ENCODE measurements at places on chromosomes 1 and 21.

- no peak for DNase-seq
Measured at GRCh38 chr1:205827623-205828022, 14.6 kb upstream of the SLC41A1 start.

DNA sequence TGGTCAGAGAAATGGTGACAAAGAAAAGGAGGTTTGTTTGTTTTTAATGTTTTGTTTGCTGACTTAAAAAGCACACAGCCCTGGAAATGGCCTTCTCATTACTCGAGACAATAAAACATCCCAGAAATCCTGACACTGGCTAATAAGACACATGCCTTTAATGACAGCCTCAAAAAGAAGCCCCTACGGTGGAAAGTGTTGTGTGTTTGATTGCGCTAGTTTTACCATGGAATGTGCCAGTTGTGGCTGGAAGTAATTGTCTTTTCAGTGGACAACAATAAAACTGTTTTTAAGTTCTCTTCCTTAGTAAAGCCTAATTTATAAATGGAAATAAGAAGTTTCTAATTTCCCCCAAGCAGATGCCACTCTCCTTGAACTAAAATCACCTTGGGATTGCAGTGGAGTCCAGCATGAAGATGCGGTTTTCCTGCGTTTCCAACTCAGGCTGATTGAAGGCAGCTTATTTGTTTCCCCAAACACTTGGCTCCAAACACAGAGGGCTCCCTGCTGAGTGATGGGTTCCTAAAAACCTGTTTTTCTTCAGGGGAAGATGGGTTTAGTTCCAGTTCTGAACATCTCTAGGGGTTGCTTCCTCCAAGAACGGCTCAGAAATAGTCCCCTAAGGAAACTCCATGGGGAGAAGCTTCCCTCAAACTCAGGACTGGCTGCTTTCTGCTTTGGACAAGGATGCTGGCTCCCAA is 54.3 kb downstream of the CD247 start:
- DNase-seq = no peak

DNA sequence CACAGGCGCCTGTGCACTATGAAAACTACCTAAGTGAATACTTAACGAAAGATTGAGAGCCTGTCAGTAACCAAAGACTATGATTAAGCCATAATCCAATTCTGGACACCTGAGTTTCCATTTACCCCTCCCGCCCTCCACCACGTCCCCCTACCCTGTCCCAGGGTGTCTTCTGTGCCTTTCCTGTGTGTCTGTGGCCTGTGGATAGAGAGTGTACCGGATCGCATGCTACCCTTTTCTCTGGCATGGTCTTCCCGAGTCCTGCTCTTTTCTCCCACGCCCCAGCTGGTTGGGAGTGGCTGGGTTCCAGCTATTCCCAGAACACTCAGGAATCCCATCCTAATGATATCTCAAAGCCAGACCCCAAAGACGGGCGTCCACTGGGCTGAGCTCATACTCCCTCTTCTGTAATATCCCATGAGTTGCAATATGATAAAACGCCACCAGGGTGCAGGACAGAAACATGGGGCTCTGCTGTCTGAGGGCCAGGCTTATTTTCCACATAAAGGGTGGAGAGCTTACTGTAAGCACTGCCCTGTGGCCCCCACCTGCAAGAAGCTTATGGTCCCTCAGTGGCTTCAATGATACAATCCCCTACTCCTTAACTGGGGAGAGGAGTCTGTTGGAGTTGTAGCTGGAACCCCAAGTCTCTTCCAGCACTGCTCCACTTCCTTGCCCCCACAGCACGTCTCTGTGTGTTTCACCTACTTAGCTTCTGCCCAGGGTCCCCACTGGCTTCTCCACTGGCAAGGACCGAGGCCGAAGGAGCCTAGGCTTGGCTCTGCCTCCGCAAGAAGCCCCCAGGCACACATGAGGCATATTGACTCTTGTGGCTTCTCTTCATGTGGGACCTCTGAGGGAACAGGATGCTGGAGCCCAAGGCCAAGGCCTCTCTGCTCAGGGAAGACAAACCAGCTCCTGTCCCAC is 17.6 kb upstream of the ALX3 start:
- DNase-seq = peak; percentile 37

GRCh38 chr1:228095938-228096337 is 7.2 kb downstream of the C1orf35 start:
- no peak for DNase-seq

- no peak for DNase-seq
Measured at GRCh38 chr1:34874296-34874952, 14.9 kb upstream of the SMIM12 start.

DNA sequence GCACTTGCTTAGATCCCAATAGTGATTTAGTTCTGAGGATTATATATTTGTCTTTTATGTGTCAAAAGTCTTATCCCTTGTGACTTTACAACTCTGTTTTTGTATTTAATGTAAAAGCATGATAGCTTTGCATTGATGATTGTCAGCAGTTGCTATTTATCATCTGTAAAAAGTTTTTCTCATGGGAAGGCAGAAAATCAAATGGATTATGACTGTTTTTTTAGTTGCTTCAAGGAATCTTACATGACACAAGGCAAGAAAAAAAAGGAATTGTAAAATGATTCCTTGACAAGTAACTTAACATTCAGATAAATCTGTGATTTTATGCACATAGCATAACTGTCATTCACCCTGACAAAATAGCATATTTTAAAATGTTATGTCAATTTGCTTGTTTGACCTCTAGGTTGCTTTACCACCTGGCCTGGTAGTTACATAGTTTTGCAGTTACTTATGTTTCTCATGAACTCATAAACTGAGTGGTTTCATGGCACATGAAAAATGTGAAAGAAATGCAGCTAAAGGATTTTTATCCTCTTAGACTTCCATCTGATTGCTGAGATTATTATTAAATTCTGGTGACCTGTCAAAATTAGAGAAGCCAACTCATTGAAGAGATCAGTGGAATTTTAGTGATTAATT is 622.6 kb downstream of the ADGRL2 start:
- no peak for DNase-seq

DNA sequence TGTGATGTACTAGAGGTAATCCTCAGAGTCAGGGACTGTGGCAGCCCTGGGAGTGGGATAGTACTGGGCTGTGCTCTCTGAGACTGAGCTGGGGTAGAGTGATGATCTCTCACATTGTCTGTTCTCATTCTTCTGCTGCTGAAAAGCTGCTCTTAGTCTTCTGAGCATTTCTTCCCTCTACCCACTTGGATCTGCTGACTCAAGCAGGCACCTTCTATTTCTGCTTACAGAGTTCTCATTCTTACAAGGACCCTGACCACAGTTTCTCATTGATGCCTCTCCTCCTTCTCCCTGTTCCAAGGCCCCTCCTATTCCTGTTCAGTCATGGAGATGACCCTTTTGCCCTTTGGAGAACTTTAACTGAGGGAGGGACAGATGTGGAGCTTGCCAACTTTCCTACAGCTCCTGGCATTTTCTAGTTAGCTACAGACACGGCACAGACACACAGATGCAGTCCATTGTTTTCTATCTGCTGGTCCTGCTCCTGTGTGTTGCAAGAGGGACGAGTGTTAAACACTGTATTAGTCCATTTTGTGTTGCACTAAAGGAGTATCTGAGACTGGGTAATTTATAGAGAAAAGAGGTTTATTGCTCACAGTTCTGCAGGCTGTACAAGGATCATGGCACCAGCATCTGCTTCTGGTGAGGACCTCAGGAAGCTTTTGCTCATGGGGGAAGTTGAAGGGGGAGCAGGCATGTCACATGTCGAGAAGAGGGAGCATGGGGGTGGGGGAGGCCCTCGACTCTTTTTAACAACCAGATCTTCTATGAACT is 12.3 kb downstream of the MAPKAPK2 start:
- no peak for DNase-seq

DNA sequence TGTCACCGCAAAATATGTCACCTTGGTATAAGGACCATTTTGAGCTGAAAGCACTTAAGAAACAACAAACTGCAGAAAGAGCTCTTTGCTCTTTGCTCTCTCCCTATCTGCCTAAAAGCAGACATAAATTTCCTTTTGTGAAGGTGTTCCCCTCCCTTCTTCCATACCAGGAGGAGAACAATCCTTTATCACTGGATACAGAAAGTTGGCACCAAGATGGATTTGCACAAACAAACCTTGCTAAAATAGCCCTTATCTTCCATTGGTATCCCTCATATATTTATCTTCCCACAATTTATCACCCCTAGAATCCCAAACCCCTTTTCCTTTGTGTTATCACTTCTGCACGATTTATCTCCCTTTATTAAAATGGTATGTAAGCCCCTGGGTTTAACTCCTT is 51.4 kb downstream of the DPYD start:
- DNase-seq = no peak

DNA sequence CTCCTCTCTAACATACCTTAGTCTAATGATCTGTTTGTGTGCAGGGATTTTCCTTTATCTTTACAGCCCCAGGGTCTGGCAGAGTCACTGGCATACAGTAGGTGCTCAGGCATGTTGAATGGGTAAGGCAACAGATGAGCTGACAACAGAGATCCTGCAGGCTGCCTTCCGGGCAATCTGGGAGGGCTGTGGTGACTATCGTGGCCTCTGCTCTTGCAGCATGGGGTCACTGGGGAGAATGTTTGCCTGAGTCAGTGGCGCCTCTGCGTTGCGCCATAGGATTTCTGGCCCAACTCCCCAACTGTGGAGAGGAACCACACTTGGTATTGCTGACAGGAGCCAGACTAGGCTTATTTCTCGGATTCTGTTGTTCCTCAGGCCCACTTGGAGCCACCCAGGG is 93.8 kb downstream of the LAMC2 start:
- no peak for DNase-seq

DNA sequence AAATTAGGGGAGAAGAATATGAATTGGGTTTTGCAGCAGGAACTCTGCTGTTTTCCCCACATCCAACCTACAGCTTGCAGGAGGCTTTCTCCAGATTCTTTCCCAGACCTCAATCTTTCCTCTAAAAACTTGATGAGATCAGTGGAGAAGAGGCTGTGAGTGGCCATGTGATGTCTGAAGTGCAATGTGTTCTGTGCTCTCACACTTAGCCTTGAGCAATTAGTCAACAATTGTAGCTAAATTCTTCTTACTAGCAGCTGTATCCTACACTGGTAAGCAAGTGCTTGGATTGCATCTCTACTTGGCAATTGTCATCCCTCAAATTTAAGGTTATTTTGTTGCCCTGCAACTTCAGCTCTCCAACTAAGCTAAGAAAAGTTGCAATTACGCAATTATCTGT is 807.3 kb upstream of the RGS18 start:
- DNase-seq = no peak

DNA sequence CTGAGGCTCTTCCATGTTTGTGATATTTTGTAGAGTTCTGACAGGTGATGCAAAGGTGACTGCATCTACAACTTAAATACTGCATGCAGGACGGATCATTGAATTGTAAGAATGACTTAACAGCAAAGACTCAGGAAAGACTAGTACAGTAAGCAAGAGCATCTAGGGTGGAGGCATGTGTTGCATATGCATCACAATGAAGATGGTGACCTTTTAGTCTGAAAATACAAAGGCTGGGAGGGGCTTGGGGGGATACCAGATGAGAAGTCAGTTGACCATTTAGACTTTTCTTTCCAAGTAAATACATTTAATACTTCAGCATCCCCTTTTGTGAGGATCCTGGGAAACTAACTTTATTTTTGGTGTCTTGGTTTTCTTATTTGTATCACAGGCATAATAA is 145.5 kb downstream of the NUF2 start:
- DNase-seq = no peak

- DNase-seq = no peak
Measured at GRCh38 chr21:44352253-44352860, 1.1 kb upstream of the TRPM2 start.

DNA sequence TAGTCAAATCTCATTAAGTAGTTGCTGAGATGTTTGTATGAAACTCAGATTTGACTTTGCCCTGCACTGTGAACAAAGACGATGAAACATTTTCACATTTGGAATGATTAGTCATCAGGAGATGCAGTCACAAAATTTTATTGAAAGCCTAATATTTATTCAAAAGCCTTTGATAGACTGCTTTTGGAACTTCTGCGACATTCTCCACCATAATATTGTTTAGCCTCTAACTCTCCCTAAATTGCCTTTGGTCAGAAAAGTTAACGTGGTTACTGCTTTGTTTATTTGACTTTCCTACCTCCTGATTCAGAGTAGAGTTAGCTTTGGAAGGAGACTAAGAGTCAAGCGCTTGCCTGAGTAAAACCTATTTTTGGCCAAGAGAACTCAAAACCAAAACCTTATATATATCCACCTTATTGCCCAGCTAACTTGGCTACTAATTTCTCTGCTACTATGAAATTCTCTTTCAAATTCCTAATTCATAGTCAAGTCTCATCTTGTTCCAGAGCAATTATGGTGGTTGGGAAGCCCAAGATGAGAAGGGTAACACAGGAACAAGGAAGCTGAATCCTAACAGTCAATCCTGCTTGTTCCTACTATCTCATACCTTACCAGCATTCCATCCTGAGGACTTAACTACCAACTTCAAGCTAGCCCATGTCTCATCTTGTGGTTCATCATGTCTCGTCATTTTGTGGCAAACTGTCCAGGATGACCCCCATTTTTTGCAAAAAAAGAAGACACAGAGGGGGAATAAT is 429.6 kb downstream of the USP25 start:
- DNase-seq = no peak

Data from Jurkat, Clone E6-1 (cell line).